ENCODE measurements at places on chromosomes 5 and 9. TPM values are rescaled to one million over a fixed set of nuclear protein-coding genes. Genes with fewer than 3 reads are reported as not detected.

DNA sequence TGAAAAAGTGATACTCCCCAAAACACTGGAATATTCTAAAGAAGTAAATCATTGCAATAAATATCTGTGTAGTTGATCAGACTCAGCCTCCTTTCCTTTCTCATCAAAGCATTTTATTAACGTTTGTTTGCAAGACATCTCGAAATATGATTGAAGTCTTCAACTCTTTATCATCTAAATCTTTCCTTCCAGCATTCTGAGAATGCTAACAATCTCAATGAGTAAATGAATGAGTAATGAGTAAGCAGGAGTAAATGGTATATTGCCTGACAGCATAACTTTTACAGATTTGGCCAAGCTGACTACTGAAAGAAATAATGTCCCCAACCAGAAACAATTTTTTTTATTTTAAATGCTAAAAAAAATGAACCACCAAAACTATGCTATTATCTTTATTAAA is 157.1 kb downstream of the SLCO4C1 start:
- H3K4me3 ChIP-seq, result no peak overlapping the region
- H3K4me1 ChIP-seq, result no peaks in the 10 kb centered on the region
- H3K27ac ChIP-seq, result no peak overlapping the region
- DNase-seq, result no peak

- H3K4me3 ChIP-seq, result no peak overlapping the region
- no peak overlapping the region for H3K27ac ChIP-seq
- no peaks in the 10 kb centered on the region for H3K27me3 ChIP-seq
- no peaks in the 10 kb centered on the region for H3K36me3 ChIP-seq
Measured at GRCh38 chr5:172749881-172750633, 20.9 kb downstream of the DUSP1 start.

GBA2 gene
- 23.7 TPM for total RNA-seq

HARS2 gene
- 28.1 TPM for total RNA-seq

DNA sequence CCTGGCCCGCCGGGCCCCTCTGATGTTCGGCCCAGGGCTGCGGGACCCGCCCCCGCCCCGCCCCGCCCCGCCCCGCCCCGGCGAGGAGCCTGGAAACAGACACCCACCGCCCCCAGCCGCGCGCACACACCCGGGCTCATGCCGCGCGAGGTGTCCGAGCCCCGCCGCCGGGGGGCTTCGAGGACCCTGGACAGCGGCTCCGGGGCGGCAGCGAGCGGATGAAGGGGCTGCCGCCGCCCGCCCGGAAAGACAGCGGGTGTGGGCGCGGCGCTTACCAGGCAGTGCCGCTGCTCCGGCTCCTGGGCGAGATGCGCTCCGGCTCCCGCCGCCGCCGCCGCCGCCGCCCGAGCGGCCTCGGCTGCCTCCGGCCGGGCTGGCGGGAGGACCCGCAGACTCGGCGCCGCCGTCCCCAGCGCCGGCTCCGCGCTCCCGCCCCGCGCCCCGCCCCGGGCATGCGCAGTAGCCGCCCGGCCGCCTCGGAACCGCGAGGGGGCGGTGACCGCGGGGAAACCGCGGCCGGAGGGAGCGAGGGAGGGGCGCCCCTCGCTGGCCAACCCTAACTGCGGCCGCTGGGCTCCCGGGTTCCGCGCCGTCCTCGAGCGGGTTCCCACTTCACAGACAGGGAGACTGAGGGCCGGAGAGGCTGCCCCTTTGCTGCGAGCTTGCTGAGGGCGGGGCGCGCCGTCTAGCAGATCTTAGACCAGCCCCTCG is at the start of gene GPRIN1:
Gene GPRIN1 (minus strand): TSS at position 433 of the 711 bp plus-strand sequence. CDS start 10,322 bp downstream, outside the sequence.
- H3K27ac ChIP-seq, result no peak within 1 kb of the TSS
- H3K36me3 ChIP-seq, result no peaks in the 10 kb centered on the region
- peak within 1 kb of the TSS; percentile 79 for H3K4me3 ChIP-seq

Measured in activated CD4-positive, alpha-beta T cell treated with anti-CD3 and anti-CD28 coated beads for 36 hours (primary cell).